Astrocyte (in vitro differentiated cells and primary cell): ENCODE measurements at places on chromosomes 2 and 18. TPM values are rescaled to one million over a fixed set of nuclear protein-coding genes. Genes with fewer than 3 reads are reported as not detected.
A peak's percentile ranks its signal among the peaks of the same experiment; 100 is the strongest.

The LAMA1 gene
- 17.4 and 18.3 TPM in 2 replicates for total RNA-seq

GRCh38 chr2:159759577-159759976 is 38.4 kb downstream of the CD302 start:
- DNase-seq, result peak; percentile 16

The SIX2 gene
- 7.4 and 10.1 TPM in 2 replicates for total RNA-seq

DNA sequence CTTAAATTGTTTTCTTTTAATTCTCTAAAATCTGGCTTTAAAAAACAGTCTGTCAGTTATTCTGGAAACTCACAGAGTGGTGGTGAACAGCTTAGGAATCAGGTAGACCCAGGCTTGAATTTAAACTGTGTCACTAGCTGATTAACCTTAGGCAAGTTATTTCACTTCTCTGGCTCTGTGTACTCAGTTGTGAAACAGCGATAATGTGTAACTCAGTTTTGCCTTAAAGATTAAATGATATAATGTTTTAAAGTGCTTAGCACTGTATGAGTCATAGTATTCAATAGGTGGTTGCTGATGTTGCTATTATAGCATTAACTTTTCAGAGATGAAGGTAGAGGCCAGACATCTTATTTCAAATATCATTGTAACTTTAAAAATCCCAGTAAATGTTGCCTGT is 40.7 kb downstream of the PKP4 start:
- peak; percentile 46 for DNase-seq

- DNase-seq, result no peak
Observed at GRCh38 chr2:73100956-73101355, 11.8 kb downstream of the RAB11FIP5 start.

- no peak for DNase-seq
Observed at GRCh38 chr2:174763780-174764179, 492 bp downstream of the CHRNA1 start.

DNA sequence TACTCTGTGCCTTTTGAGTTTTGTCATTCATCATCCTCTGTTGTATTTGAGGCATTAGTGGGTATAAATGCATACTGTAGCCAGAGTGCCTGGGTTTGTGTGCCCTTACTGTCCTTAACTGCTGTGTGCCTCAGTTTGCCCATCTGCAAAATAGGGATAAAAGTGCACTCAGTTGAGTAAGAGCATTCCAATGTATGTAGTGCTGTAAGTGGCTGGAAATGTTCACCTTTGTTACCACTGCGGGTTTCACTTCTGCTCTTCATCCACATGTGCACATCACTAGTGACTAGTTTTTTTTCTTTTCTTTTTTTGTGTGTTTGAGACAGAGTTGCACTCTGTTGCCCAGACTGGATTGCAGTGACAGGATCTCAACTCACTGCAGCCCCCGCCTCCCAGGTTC is 39.9 kb downstream of the PLEKHB2 start:
- no peak for DNase-seq

DNA sequence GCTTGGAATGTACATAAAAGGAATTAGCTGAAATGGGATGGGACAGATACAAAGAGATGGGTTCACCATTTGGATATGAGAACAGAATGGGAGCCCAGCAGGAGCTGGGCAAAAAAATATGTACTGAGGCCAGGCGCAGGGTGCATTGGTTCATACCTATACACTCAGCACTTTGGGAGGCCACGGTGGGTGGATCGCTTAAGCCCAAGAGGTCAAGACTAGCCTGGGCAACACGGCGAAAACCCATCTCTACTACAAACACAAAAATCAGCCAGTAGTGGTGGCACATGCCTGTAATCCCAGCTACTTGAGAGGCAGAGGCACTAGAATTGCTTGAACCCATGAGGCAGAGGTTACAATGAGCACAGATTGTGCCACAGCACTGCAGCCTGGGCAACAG is 30.4 kb downstream of the SCN7A start:
- DNase-seq, result no peak

DNA sequence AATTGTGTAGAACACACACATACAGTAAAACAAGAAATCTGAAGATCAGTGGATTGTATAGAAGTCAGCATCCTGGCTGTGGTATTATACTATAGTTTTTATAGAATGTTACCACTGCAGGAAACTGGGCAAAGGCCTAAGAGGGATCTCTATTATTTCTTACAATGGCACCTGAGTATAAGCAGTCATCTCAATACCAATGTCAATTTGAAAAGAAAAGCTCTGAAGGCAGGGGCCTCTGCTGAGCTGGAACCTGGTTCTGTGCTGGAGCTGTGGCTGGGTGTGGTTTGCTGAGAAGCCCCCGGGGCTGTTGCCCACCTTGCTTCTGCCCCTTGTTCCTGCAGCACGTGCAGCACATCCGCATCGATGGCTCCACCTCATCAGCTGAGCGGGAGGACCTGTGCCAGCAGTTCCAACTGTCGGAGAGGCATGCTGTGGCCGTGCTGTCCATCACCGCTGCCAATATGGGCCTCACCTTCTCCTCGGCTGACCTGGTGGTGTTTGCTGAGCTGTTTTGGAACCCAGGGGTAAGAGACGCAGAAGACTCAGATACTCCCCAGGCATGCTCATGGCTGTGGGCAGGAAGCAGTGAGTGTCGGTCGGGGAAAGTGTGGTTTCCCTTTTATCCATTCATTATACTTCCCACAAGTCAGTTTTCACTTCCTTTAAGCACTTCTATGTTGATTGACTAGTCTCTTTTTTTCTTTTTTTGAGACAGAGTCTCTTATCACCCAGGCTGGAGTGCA is 23.5 kb upstream of the RPL37A start:
- no peak for DNase-seq

- no peak for DNase-seq
Observed at GRCh38 chr2:69375494-69376353, 11.3 kb downstream of the GFPT1 start.

The KHK gene
- total RNA-seq, result 0.94 and 0.95 TPM in 2 replicates

DNA sequence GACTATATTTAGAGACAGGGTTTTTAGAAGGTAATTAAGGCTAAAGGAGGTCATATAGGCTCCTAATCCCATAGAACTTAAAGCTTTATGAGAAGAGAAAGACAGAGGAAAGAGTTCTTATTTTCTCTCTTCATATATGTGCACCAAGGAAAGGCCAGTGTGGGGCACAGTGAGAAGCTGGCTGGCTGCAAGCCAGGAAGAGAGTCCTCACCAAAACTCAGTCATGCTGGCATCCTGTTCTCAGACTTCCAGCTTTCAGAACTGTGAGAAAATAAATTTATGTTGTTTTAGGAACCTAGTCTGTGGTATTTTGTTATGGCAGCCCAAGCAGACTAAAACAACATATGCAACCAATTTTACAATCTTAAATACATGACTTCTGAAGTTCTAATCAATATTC is 31.5 kb upstream of the ATIC start:
- no peak for DNase-seq

- DNase-seq, result no peak
Observed at GRCh38 chr2:61792355-61792890, 61.4 kb downstream of the FAM161A start.

DNA sequence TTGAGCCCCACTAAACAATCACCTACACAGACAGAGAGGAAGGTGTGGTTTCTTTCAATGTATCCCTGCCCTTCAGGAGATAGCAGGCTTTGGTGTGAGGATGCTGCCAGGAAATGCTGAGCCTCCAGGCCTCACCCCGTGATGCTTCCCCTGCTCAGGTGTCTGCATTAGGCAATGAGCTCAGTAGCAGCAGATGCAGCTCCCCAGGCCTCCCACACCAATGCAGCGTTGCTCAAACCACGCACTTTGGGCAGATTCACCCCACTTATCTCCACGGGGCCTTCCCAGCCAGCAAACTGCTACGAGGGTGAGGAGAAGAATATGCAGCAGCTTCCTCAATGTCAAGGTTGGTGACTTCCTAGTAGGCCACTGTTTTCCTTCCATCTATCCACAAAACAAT is 229.3 kb upstream of the PXDN start:
- no peak for DNase-seq

DNA sequence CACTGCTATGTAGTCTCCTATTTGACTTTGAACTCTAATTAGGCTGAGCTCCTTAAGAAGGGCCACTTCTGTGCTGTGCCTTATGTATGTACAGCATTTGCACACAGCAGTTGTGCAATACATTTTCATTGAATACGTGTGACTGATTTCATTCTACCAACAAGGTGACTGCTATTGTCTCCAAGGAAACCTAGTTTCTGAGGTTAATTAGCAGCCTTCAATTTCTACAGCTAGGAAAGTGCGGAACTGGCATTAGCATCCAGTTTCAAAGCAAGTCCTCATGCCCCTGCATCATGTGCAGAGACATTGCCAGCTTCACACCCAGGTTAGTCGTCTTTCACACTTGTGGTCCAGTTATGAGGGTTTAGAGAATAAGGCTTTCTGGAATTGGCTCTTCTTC is 58.6 kb downstream of the NCK2 start:
- no peak for DNase-seq

The GPATCH11 gene
- 5.5 and 5.7 TPM in 2 replicates for total RNA-seq

DNA sequence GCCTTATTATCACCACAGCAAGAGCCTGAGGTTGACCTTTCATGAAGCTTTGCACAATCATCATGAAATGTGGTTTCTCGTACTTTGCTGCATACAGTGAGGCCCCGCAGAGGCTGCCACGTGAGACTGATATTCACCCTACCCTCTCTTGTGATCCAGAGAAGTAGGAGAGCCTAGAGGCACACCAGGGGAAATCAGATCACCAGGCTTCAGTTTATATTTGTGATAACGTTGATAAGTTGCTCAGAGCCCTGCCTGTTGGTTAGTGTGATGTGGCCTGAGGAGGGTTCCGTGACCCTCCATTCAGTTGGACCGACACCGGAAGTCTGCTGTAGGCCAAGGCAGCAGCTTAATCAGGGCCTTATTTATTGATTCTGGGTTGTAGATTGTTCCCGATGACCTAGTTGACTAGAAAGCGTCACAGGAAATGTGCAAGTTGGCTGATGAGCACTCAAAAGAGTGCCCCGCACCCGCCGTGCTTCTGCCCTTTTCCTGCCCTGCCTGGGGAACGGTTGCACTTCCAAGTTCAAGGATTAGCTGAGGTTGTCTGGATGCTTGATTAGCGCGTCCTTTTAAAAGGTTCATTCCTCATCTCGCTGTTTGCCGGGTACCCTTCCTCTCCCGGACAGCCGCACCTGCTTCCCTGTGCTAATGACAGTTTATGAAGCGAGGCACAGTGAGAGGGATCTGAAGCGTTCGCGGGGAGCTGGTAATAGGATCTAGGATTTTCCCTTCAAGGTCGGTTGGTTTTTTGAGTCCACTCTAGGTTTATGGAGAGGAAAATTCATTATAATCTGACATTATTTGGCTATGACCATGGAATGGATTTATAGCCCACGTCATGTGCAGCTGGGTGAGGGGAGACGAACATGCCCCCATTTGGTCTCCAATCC is 146.4 kb downstream of the SH3RF3 start:
- DNase-seq, result no peak

The SERPINB12 gene
- not detected in 2 replicates for total RNA-seq

DNA sequence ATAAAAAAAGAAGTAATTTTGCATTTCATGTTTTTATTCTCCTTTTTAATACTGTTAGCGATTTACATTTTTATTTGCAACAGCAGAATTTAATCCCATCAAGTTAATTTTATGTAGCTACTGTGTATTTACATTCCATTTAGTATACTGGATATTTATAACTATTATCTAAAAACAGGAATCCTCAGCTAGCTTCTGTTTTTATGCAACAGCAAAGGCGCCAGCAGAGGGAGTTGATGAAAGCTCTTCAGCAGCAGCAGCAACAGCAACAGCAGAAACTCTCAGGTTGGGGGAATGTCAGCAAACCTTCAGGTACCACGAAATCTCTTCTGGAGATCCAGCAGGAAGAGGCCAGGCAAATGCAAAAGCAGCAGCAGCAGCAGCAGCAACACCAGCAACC is 26.2 kb upstream of the SNORC start:
- DNase-seq, result no peak

DNA sequence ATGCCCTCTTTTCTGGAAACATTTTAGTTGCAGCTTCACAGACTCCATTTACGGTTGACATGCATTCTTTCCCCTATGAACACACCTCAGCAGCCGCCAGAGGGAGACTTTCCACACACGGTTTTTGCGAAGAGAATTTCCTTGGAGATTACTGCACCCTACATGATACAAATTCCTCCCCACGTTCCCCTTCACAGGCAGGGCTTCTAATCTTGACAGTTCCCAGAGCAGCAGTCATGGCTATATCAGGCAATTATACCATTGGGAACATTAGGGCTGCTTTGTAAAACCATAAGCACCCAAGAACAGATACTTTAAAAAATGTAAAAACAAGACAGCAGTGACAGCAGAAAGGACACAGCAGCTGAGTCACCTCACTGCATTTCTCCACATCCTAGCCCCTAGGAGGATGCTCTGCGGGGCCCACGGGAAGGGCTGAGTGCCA is 253.8 kb downstream of the TGIF1 start:
- peak; percentile 52 for DNase-seq

The CAPN13 gene
- total RNA-seq, result not detected in 2 replicates

GRCh38 chr2:55099878-55100820 is 49.9 kb upstream of the RTN4 start:
- peak; percentile 74 for DNase-seq

The PRSS56 gene
- total RNA-seq, result not detected in 2 replicates

The FSHR gene
- total RNA-seq, result 0.30 and 0.38 TPM in 2 replicates

GRCh38 chr18:49837889-49838288 is 24.6 kb upstream of the ACAA2 start:
- no peak for DNase-seq

- no peak for DNase-seq
Observed at GRCh38 chr2:214591366-214591765, 180.5 kb downstream of the VWC2L start.

DNA sequence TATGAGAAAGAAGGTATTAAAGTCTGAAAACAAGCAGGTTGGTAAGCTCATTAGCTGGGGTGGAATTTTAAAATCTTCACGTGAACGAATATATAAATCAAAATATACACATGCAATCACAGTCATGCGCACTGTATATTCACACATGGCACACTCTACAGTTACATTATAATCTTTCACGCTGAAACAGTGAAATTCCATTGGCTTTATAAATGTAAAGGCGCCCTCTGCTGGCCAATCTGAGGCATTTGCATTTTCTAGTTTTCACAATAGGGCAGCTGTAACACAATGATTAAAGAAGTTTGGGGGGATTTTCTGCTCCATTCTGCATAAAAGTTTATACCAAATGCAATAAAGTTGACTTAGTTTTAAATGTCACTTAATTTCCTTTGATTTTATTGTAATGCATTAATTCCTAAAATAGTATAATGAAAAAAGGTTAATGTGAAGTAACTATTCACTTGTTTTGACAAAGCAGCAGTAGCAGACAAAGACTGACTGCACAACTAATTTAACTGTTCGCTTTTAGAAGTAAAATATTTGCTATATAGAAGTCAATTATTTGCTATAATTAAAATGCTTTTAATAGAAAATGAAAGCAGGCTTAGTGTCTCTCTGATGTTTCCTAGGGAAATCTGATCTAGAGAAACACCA is 17.2 kb downstream of the IFIH1 start:
- peak; percentile 38 for DNase-seq
